IMR-90 (cell line): ENCODE measurements at places on chromosomes 7 and 10. TPM values are rescaled to one million over a fixed set of nuclear protein-coding genes. Genes with fewer than 3 reads are reported as not detected.

CTTNBP2 gene
- total RNA-seq, result 11.3 and 11.4 TPM in 2 replicates

SPDYE5 gene
- not detected in 2 replicates for total RNA-seq

NKX6-2 gene
- total RNA-seq, result not detected in 2 replicates

GNAT3 gene
- total RNA-seq, result not detected in 2 replicates

ENTPD1 gene
- under 0.01 TPM in 1 of 2 replicates, not detected in the other for total RNA-seq

CUZD1 gene
- 0.36 and 0.56 TPM in 2 replicates for total RNA-seq

DCLRE1A gene
- 6.3 and 7.8 TPM in 2 replicates for total RNA-seq

- H3K27me3 ChIP-seq, result peaks cover 9% of the 10 kb centered on the region
- H3K4me1 ChIP-seq, result no peaks in the 10 kb centered on the region
- H3K36me3 ChIP-seq, result no peaks in the 10 kb centered on the region
- no peak overlapping the region for H3K27ac ChIP-seq
- no peak for DNase-seq
Measured at GRCh38 chr10:100106865-100107264, 25.2 kb upstream of the CPN1 start.

DNA sequence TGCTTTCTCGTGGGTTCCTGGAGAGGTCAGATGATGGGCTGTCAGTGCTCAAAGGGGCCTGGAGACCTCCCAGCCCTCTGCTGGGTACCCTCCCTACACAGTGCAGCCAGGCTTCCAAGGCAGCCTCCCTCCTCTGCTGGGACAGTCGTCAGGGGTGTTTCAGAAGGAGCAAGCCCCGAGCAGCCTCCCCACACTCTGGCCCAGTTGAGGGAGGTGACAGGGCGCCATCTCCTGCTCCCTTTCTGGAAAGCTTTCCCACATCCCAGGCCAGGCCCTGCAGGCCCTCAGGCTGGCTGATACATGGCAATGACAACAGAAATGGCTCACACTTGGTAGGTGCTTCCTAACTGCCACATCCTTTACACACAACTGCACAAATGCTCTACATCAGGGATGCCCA, 32.1 kb downstream of the KCNMA1 start:
- H3K27ac ChIP-seq, result no peak overlapping the region
- peaks cover 30% of the 10 kb centered on the region for H3K4me1 ChIP-seq
- no peaks in the 10 kb centered on the region for H3K36me3 ChIP-seq
- DNase-seq, result no peak
- H3K4me3 ChIP-seq, result no peak overlapping the region

- H3K4me1 ChIP-seq, result no peaks in the 10 kb centered on the region
- DNase-seq, result no peak
- H3K4me3 ChIP-seq, result no peak overlapping the region
- H3K27me3 ChIP-seq, result no peaks in the 10 kb centered on the region
Measured at GRCh38 chr10:104559935-104560334, 81.2 kb upstream of the SORCS3 start.

- H3K36me3 ChIP-seq, result no peaks in the 10 kb centered on the region
- DNase-seq, result peak; percentile 56
- no peak overlapping the region for H3K27ac ChIP-seq
- peaks cover 8% of the 10 kb centered on the region for H3K4me1 ChIP-seq
- no peak overlapping the region for H3K4me3 ChIP-seq
Measured at GRCh38 chr10:112792487-112793201, 157.4 kb upstream of the TCF7L2 start.

- H3K27ac ChIP-seq, result no peak overlapping the region
- peaks cover 4% of the 10 kb centered on the region for H3K4me1 ChIP-seq
- H3K4me3 ChIP-seq, result no peak overlapping the region
Measured at GRCh38 chr7:131094685-131095084, 233.0 kb upstream of the MKLN1 start.

- no peaks in the 10 kb centered on the region for H3K27me3 ChIP-seq
- H3K27ac ChIP-seq, result peak overlapping the region; percentile 72
- H3K4me3 ChIP-seq, result peak overlapping the region; percentile 77
- DNase-seq, result peak; percentile 52
- peaks cover 3% of the 10 kb centered on the region; the same call in 1 of the 2 replicates for H3K36me3 ChIP-seq
- H3K4me1 ChIP-seq, result peaks cover 20% of the 10 kb centered on the region
Measured at GRCh38 chr10:30435073-30435422, 1.1 kb downstream of the MAP3K8 start.

- no peaks in the 10 kb centered on the region for H3K36me3 ChIP-seq
- no peaks in the 10 kb centered on the region for H3K4me1 ChIP-seq
- DNase-seq, result no peak
- no peak overlapping the region for H3K27ac ChIP-seq
Measured at GRCh38 chr7:96738705-96739104, 29.1 kb upstream of the SEM1 start.

GRCh38 chr7:142188846-142189245, 69.0 kb downstream of the PRSS58 start:
- H3K27me3 ChIP-seq, result no peaks in the 10 kb centered on the region
- H3K4me3 ChIP-seq, result no peak overlapping the region
- no peaks in the 10 kb centered on the region for H3K4me1 ChIP-seq
- no peak for DNase-seq
- H3K27ac ChIP-seq, result no peak overlapping the region
- no peaks in the 10 kb centered on the region for H3K36me3 ChIP-seq

DNA sequence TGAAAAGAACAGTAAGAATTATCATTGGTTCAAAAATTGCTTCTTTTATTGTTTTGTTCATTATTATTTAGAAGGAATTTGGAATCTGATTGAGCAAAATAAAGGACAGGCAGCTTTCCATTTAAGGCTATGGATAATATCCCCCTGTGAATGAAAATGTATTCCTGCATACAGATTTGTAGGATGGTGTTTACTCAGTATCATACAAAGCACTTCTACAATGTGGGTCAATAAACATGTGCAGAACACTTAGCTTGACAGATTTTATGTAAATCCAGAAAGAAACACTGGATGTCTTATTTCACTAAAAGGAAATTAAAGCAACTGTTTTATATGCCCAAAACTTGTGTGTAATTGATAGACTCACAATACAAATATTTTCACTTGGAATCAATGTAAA, 189.7 kb downstream of the THSD7A start:
- no peak overlapping the region for H3K4me3 ChIP-seq
- no peaks in the 10 kb centered on the region for H3K36me3 ChIP-seq
- H3K4me1 ChIP-seq, result no peaks in the 10 kb centered on the region
- no peak overlapping the region for H3K27ac ChIP-seq
- DNase-seq, result no peak

DNA sequence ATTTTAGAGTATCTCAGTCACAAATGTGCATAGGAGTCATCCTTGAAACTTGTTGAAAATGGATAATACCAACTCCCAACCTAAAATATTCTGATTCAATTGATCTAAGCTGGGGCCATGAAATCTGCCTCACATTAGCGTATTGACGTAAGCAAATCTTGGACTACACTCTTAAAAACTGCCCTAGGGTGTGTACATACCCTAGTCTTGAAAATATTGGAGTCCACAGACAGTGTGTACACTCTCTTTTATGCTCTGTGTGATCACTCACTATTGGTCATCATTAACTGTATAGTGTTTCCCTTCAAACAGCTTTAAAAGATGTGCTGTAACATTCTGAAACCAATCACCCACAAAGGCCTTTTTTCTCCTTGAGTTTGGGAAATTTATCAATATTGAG, 102.9 kb upstream of the FERD3L start:
- H3K27ac ChIP-seq, result no peak overlapping the region
- no peaks in the 10 kb centered on the region for H3K27me3 ChIP-seq
- H3K36me3 ChIP-seq, result no peaks in the 10 kb centered on the region
- H3K4me3 ChIP-seq, result no peak overlapping the region
